Activated CD4-positive, alpha-beta T cell treated with anti-CD3 and anti-CD28 coated beads, Interleukin-2, amount 10 ng/mL, durations not matched to agents 7 days and 5 days (primary cell): ENCODE measurements at places on chromosomes 12 and 14. TPM values are rescaled to one million over a fixed set of nuclear protein-coding genes. Genes with fewer than 3 reads are reported as not detected.

GRCh38 chr14:66105815-66106214, 380.4 kb upstream of the CCDC196 start:
- H3K27ac ChIP-seq: no peak overlapping the region
- H3K4me1 ChIP-seq: peaks cover 10% of the 10 kb centered on the region
- H3K4me3 ChIP-seq: no peak overlapping the region
- H3K36me3 ChIP-seq: no peaks in the 10 kb centered on the region
- no peak for DNase-seq
- peaks cover 2% of the 10 kb centered on the region for H3K27me3 ChIP-seq

The UBR7 gene
- 45.8 TPM for total RNA-seq

GRCh38 chr12:34352098-34352497, 329.8 kb downstream of the ALG10 start:
- DNase-seq: no peak
- H3K27me3 ChIP-seq: no peaks in the 10 kb centered on the region
- H3K36me3 ChIP-seq: no peaks in the 10 kb centered on the region
- H3K4me1 ChIP-seq: no peaks in the 10 kb centered on the region
- no peak overlapping the region for H3K4me3 ChIP-seq
- no peak overlapping the region for H3K27ac ChIP-seq

DNA sequence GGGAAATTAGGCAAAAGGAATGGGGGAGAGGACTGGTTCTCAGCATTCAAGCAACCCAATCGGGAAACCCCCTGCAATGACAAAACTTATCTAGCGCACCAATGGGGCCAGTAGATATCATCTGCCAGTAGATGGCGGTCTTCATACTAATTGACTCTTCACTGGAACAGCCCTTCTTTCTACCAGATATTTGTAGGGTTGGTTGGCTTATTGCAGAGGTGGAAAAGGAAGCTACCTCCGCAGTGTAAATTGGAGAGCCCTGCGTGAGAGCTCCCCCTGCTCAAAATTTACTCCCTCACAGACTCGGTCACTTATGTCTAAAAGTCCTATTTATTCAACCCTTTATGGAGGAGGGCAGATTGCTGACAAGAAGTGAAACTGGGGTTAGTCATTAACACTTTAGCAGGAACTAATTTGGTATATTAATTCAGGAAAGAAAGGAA, 166.1 kb upstream of the CCND2 start:
- H3K4me3 ChIP-seq: no peak overlapping the region
- H3K36me3 ChIP-seq: peaks cover 3% of the 10 kb centered on the region
- peak overlapping the region; percentile 87 for H3K27ac ChIP-seq
- peaks cover 5% of the 10 kb centered on the region for H3K27me3 ChIP-seq
- peaks cover 58% of the 10 kb centered on the region for H3K4me1 ChIP-seq
- peak; percentile 87 for DNase-seq

DNA sequence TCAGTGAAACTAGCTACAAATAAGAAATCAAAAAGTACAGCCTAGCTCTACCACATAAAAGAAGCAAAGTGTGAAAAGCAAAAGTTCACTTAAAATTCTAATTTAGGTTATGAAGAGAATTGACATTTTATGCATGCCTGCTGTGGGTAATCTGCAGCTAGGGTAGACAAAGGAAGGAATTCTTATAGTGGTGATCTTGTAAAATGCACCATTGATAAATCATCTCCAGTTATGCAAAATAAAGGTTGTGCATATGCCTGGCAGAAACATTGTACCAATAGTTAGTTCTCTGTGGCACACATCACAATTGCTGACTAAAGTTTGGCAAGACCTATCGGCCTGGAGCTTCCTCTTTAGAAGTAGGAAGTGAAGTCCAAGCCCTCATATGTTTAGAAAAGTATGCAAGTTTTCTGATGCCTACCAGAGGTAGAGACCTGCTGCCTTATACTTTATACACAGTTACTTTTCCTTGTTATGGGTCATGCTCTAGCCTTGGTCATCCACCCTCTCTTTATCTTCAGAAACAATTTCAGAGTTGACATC, 78.3 kb downstream of the TSHR start:
- H3K36me3 ChIP-seq: no peaks in the 10 kb centered on the region
- no peak overlapping the region for H3K4me3 ChIP-seq
- no peak for DNase-seq
- H3K27me3 ChIP-seq: no peaks in the 10 kb centered on the region

- H3K4me3 ChIP-seq: no peak overlapping the region
- no peak for DNase-seq
- H3K27ac ChIP-seq: peak overlapping the region; percentile 15
- H3K4me1 ChIP-seq: peaks cover 76% of the 10 kb centered on the region
Measured at GRCh38 chr12:11729008-11729407, 79.5 kb downstream of the ETV6 start.

- no peaks in the 10 kb centered on the region for H3K36me3 ChIP-seq
- H3K27me3 ChIP-seq: no peaks in the 10 kb centered on the region
- H3K4me1 ChIP-seq: no peaks in the 10 kb centered on the region
Measured at GRCh38 chr12:82973592-82973991, 286.9 kb downstream of the TMTC2 start.

The LRP1 gene
- total RNA-seq: 0.94 TPM

- no peaks in the 10 kb centered on the region for H3K36me3 ChIP-seq
- H3K4me3 ChIP-seq: no peak overlapping the region
- no peak overlapping the region for H3K27ac ChIP-seq
- no peak for DNase-seq
- no peaks in the 10 kb centered on the region for H3K4me1 ChIP-seq
Measured at GRCh38 chr14:33348510-33348909, 409.8 kb downstream of the NPAS3 start.

DNA sequence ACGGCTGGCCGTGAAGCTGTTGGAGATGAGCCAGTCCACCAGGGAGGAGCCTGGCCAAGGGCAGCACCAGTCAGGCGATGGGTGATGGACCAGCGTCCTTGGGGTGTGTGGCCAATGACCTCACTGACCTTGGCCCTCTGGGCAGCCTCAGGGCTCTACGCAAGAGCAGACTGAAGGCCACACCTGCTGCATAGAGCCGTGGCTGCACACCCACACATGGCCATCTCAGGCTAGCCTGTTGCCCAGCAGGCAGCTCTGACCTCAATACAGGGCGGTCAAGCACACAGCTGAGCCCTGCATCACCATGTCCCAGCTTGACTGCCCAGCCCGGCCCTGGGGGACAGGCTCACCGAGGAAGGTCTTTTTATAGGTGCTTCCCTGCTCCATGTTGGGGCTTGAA, 19.2 kb downstream of the PLEK2 start:
- H3K27ac ChIP-seq: no peak overlapping the region
- H3K27me3 ChIP-seq: no peaks in the 10 kb centered on the region
- no peak overlapping the region for H3K4me3 ChIP-seq

DNA sequence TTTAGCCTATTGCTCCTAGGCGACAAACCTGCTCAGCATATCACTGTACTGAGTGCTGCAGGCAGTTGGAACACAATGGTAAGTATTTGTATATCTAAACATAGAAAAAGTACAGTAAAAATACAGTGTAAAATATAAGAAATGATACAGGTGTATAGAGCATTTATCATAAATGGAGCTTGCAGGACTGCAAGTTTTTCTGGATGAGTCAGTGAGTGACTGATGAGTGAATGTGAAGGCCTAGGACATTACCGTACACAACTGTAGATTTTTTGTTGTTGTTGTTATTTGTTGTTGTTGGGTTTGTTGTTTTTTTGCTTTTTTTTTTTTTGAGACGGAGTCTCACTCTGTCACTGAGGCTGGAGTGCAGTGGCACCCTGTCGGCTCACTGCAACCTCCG, 33.4 kb downstream of the PNMA1 start:
- no peak overlapping the region for H3K4me3 ChIP-seq
- peaks cover 1% of the 10 kb centered on the region for H3K36me3 ChIP-seq
- DNase-seq: no peak
- H3K27ac ChIP-seq: no peak overlapping the region
- H3K4me1 ChIP-seq: no peaks in the 10 kb centered on the region

The ACADS gene
- total RNA-seq: 15.5 TPM

- H3K27ac ChIP-seq: no peak overlapping the region
- no peak for DNase-seq
- H3K36me3 ChIP-seq: no peaks in the 10 kb centered on the region
Measured at GRCh38 chr12:33575346-33575745, 135.7 kb upstream of the SYT10 start.

The PLEKHD1 gene
- 0.15 TPM for total RNA-seq

The SERPINA10 gene
- not detected for total RNA-seq

- H3K27me3 ChIP-seq: peaks cover 6% of the 10 kb centered on the region
- no peaks in the 10 kb centered on the region for H3K4me1 ChIP-seq
- no peak overlapping the region for H3K27ac ChIP-seq
- no peaks in the 10 kb centered on the region for H3K36me3 ChIP-seq
- H3K4me3 ChIP-seq: no peak overlapping the region
Measured at GRCh38 chr12:3587402-3588013, 96.5 kb downstream of the PRMT8 start.

The TEX22 gene
- total RNA-seq: 3.9 TPM

GRCh38 chr12:56150563-56150962, 1.8 kb upstream of the MYL6B start:
- peak overlapping the region; percentile 83 for H3K4me3 ChIP-seq
- no peak for DNase-seq
- H3K27ac ChIP-seq: peak overlapping the region; percentile 98

The NTN4 gene
- 0.40 TPM for total RNA-seq

The TUBA1A gene
- 94.8 TPM for total RNA-seq

The SMIM41 gene
- not detected for total RNA-seq

GRCh38 chr12:119409043-119409442, 74.5 kb downstream of the CCDC60 start:
- H3K27me3 ChIP-seq: peaks cover 5% of the 10 kb centered on the region
- no peaks in the 10 kb centered on the region for H3K36me3 ChIP-seq
- no peaks in the 10 kb centered on the region for H3K4me1 ChIP-seq
- H3K4me3 ChIP-seq: no peak overlapping the region
- DNase-seq: no peak

GRCh38 chr12:12902036-12902435, 10.7 kb downstream of the GPRC5A start:
- no peak for DNase-seq
- no peak overlapping the region for H3K4me3 ChIP-seq
- no peaks in the 10 kb centered on the region for H3K36me3 ChIP-seq
- peaks cover 8% of the 10 kb centered on the region for H3K27me3 ChIP-seq

GRCh38 chr12:129503802-129504201, 400.0 kb downstream of the TMEM132D start:
- H3K36me3 ChIP-seq: no peaks in the 10 kb centered on the region
- no peak overlapping the region for H3K27ac ChIP-seq
- H3K4me1 ChIP-seq: no peaks in the 10 kb centered on the region
- no peaks in the 10 kb centered on the region for H3K27me3 ChIP-seq
- H3K4me3 ChIP-seq: no peak overlapping the region

DNA sequence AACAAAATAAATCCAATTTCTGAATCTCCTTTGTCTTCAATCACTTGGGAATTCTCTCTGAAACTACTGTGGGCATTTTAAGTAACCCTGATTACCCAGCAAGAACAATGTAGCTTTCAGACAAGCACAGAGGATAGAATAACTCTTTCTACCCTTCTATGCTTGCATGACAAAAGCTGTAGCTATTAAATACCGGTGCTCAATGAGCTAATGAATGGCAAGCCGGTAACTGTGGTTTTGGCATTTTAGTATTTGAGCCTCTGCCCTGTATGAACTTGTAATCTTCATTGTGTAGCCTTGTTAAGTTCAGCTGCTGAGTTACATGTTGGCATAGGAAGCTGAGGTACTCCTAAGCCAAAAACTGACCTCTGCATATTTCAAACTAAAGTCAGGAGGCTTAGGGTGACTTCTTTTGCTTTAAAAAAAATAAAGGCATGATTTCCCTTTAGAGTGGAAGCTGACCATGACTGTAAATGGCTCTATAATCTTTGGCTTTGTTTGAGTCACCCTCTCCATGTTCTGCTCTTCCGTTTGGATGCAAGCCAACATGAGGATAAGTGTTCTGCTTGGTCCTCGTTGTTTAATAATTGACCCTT, 171.0 kb upstream of the HIF1A start:
- no peak overlapping the region for H3K4me3 ChIP-seq
- peak overlapping the region; percentile 77 for H3K27ac ChIP-seq
- no peaks in the 10 kb centered on the region for H3K27me3 ChIP-seq
- DNase-seq: no peak

The METAP2 gene
- 72.5 TPM for total RNA-seq

- H3K27me3 ChIP-seq: no peaks in the 10 kb centered on the region
- no peak overlapping the region for H3K27ac ChIP-seq
- no peak overlapping the region for H3K4me3 ChIP-seq
- H3K36me3 ChIP-seq: no peaks in the 10 kb centered on the region
Measured at GRCh38 chr14:102235275-102235897, 69.6 kb downstream of the MOK start.

DNA sequence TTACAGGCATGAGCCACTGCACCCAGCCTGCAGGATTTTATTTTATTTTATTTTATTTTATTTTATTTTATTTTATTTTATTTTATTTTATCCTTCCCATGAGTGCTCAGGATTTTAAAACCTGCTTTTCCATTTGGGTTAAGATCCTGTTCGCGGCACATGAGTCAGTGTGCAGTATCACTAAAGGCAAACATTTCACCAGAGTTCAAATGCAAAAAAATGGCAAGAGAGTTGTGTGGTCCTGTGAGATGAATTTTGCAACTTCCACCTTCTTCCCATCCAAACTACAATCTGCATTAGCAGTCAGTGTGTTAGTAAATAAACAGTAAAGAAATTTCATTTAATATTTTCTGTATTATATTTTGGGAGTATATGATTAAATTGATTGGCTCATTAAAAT, 29.0 kb downstream of the MOAP1 start:
- no peaks in the 10 kb centered on the region for H3K27me3 ChIP-seq
- no peak overlapping the region for H3K4me3 ChIP-seq
- H3K27ac ChIP-seq: no peak overlapping the region

DNA sequence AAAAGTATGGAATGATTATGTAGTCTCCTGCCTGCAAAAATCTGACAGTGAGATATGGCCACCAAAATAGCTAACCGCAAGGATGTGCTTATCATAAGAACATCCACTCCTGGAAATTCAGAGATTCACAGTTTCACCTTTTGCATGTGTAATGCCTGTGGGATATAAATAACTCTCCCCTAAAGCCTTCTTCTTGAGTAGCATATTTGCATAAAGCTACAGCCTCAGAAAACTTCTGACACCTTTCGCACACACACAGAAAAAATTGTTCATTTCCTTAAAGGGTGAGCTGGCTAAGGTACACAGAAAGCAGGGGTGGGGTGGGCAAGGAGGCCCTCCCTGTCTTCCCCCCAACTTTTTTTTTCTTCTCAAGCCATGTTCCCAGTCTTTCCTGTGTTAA, 3.1 kb upstream of the IGF1 start:
- H3K4me3 ChIP-seq: no peak overlapping the region
- peaks cover 28% of the 10 kb centered on the region for H3K4me1 ChIP-seq
- H3K27ac ChIP-seq: peak overlapping the region; percentile 84
- H3K27me3 ChIP-seq: no peaks in the 10 kb centered on the region
- no peaks in the 10 kb centered on the region for H3K36me3 ChIP-seq

DNA sequence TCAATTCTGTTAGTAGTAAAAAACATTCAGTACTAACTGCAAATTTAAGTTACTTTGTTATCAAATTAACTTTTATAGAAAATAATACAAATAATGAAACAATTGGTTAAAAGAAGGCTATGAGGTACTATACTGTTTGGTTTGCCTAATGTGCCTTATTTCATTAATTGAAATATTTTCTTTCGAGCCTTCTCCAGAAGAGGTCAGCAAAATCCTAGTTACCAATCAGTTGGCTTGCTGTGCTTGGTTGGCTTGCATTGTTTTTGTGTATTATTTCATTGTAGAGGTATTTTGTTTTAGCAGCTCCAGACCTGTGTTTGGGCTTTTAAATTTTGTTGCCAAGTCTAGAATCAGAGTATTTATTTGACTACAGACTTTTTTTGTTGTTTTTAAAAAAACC, 68.5 kb downstream of the AEBP2 start:
- H3K27ac ChIP-seq: no peak overlapping the region
- no peak for DNase-seq
- no peaks in the 10 kb centered on the region for H3K27me3 ChIP-seq
- H3K4me3 ChIP-seq: no peak overlapping the region
- H3K36me3 ChIP-seq: peaks cover 37% of the 10 kb centered on the region
